ENCODE measurements at places on chromosomes 6 and 20. TPM values are rescaled to one million over a fixed set of nuclear protein-coding genes. Genes with fewer than 3 reads are reported as not detected.
A peak's percentile ranks its signal among the peaks of the same experiment; 100 is the strongest.

The COL21A1 gene
- total RNA-seq: 0.14 TPM

The DHX16 gene
- total RNA-seq: 39.1 TPM

The DUSP15 gene
- 7.3 TPM for total RNA-seq

The KIAA0408 gene
- 2.5 TPM for total RNA-seq

The TMC2 gene
- total RNA-seq: 0.32 TPM

The PAX1 gene
- not detected for total RNA-seq

The GNAS-AS1 gene
- total RNA-seq: 1.0 TPM

The CLPSL2 gene
- not detected for total RNA-seq

The PRL gene
- total RNA-seq: not detected

- no peak for DNase-seq
Observed at GRCh38 chr6:115194981-115195638, 852.3 kb upstream of the HS3ST5 start.

DNA sequence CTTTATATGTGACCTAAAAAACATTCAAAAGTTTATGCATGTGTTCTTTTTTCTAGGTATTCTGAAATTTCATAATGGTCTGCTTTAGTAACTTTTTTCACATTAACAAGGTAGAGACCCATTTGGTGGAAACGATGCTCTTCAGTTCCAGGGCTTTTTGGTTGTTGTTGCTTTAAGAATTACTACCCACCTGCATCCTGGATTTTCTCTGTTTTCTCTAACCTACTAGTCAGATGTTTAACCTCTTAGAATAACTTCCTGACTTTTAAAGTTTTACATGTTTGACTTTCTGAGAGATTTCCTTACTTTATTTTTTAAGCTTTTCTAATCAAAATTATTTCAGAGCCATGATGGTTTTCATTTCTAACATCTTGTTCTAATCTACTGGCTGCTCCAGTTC, 14.9 kb downstream of the TULP4 start:
- DNase-seq: no peak

DNA sequence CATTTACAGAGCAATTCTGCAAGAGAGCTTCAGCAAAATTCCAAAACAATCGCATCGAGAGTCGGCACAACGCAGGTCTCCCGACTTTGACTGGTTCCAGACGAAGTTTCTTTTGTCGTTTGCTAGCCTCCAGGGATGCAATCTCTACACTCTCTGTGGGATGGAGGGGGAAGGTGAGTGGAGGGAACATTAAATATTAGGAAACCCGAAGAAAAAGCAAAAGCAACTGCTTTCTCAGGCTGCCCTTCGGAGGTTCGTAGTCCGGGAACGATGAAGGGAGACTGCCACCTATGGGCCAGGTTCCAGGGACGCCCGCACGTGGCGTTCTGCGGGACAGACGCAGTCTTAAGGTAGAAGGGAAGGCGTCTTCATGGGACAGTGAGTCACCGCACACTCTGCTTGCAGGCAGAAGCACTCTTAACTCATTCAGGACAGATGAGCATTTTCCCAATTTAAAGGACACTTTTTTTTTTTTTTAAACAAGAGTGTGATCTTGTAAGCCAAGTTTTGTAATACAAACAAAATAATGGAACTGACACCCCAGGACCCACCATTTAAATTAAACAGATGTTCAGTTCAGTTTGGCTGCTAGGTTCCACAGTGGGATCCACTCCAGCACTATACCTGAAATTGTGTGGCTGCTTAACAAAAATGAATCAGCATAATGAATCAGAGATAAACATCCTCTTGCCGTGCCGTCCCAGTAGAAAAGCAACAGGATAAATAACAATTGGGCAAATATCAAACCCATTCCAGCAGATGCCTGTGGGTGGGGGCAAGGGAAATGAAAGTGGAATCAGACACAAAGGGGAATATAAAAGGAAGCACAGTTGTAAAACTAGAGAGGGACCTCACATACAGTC, 65.8 kb upstream of the ARMC2 start:
- peak; percentile 95 for DNase-seq

DNA sequence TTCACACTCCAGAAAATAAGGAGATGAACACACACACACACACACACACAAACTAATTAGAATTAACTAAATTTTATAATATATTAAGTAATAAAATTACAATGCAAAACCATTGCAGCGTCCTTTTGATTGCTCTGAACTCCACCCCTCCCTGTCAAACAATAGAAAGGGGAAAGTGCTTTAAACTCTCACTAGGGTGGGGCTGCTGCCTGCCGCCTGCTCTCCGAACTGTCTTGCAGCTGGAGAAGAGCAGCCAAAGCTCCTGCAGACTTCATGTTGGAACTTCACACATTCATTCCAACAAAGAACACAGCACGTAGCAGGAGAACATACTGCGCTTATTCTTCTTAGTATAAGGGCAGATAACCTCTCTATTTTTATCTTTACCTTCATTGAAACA, 83.2 kb downstream of the GCLC start:
- DNase-seq: peak; percentile 75

DNA sequence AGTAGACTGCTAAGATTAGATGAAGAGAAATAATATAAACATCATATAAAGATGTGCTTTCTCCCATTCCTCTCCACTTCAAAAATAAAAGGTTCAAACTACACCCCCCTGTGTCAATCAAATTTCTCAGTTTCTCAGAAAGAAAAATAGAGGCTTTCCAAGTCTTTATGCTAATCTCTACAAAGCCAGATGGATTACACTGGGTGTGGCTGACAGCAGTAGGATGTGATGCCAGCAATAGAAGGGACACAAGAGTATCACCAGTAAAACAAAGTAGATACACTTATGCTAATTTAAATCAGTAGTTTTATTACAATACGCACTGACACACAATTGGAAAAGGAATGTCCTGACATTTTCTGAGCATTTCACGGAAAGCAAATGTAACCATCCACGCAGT, 353.4 kb downstream of the RNGTT start:
- DNase-seq: no peak

GRCh38 chr20:44342248-44342647, 5.4 kb downstream of the R3HDML start:
- no peak for DNase-seq

DNA sequence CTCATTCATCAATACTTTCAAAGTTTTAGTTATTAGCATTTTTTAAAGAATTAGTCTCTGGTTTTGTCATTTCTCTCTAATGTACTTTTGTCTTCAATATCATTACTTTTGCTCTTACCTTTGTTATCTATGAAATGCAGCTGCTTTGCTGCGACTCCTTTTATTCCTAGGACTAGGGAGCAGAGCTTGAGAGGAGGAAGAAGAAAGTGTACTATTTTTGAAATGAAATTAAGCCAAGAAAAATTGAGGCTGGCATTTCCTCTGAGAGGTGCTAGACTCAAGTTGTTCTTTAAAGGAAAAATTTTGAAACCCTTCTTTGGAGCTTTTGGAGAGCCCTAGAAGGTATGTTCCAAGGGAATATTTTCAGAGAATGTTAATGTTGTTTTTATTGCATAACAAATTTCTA, 48.3 kb upstream of the MRAP2 start:
- DNase-seq: no peak

DNA sequence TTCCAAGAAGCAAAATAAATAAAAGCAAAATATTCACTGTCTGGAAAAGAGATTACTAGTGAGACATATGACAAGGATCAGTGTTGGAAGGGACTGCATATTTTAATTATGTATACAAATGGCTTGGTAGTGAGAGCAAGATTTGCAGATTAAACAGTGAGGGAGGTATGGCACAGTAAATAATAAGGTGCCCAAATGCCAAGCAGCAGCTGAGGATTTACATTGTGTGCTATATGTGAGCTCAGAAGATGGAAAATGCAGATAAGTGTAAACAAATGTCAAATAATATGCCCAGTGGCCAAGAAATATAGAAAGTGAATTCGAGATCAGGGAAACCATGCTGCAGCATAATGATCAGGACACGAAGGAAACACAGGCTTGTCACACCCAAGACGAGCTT, 173.8 kb upstream of the NRSN1 start:
- no peak for DNase-seq

DNA sequence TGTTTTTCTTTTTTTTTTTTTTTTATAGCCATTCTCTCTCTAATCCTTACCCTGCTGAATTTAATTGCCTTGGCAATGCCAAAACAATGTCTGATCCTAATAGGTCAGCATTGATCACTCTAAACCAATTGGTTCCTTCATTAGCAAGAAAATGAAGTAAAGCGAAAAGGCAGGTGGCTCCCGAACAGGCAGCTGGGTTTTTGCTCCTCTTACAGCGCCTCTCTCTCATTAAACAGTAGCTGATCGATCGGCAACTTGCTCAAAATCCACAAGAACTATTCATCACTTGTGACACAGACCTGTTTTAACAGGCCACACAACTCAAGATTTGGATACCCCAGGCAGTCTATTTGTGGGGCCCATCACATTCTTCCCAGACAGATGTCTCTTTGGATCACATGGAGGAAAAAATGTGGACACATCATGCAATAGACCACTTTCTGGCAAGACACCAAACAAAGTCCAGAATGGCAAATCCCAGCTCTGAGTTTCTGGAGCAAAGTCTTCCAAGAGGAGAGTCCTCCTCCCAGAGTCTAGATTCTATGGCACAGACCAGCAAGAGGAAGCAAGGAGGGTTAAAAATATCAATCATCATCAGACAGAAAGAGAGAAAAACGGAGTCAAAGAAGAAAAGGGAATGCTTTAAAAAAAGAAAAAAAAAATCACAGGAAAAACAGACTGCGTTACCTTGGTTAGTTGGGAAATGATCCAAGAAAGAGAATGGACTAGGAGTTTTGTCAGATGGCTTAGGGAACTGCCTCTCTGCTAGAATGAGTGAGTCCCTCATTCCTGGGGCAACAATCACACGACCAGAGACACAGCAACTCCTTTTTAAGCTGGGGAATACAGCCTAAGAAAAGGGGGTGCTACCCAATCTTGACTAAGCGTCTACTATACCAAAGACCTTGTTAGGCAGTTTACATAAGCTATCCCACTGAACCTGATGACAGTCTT, 247.8 kb downstream of the BTBD9 start:
- DNase-seq: no peak

- no peak for DNase-seq
Observed at GRCh38 chr6:114334237-114334636, 8.6 kb downstream of the HS3ST5 start.

DNA sequence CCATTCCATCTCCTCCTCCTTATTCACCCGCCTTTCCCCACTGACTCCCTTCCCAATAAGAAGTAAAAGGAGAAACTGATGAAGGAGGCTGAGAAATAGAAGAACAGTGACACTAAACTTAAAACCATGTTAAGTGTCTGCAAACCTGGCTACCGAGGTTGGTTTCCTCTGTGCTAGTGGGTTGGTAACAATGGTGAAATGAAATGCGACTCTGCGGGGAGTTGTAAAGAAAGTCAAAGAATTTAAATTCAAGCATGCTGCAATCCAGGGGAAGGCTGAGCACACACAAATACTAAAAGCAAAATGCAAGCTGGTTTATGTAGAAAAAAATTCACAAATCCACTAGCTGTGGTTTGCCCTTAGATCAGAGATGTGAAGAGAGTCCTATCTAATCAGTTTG, 155.2 kb upstream of the PDE10A start:
- no peak for DNase-seq

DNA sequence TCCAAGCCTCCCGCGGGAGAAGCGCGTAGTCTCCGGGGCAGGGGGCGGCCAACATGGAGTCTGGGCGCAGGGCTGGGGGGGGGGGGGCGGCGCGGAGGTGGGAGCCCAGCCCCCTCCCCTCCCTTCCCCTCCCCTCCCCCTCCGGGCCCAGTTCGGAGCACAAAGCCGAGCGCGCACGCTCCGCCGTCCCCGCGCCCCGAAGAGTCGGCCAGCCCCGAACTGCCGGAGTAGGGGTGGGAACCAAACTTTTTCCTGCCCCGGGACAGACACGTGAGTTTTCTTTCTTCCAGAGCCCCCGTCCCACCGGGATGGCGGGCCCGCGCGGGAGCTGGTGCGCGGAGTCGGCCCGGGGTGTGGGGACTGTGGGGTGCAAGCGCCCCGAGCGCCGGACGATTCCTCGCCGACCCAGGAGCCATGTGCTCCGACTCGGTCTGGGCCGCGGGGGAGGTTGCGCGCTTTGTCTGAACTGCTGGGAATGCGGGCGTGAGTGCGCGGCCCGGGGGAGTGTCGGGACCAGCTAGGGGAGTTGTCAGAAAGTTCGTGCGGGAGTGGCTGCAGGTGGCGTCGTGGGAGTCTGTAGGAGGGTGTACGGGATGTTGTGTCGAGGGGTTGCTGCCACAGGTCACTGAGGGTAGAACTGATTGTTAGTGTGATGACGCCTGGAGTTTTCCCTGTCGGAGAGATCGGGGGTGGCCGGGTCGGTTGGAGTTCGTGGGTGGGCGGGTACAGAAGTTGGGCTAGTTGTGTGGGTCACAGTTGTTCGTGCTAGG, 1.2 kb downstream of the TGIF2 start:
- DNase-seq: peak; percentile 89

- DNase-seq: no peak
Observed at GRCh38 chr20:35849706-35850105, 77.9 kb downstream of the PHF20 start.

DNA sequence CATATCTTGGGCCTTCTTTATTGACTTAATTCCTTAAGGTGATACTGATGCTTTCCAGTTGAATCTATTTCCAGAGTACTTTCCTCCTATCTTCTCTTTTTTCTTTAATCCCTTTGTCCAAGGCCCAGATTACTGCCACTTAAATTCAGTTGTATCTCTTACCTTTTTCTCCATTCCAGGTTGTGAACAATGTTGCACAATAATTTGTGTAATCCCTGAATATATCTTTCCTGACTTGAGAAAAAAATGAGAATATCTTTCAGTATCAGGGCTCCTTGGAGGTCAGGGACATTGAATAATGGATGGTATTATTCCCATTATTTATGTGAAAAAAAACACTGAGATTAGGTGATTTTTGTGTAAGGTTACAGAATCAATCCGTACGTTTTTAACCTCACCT, 683.3 kb downstream of the PTPRT start:
- DNase-seq: no peak

DNA sequence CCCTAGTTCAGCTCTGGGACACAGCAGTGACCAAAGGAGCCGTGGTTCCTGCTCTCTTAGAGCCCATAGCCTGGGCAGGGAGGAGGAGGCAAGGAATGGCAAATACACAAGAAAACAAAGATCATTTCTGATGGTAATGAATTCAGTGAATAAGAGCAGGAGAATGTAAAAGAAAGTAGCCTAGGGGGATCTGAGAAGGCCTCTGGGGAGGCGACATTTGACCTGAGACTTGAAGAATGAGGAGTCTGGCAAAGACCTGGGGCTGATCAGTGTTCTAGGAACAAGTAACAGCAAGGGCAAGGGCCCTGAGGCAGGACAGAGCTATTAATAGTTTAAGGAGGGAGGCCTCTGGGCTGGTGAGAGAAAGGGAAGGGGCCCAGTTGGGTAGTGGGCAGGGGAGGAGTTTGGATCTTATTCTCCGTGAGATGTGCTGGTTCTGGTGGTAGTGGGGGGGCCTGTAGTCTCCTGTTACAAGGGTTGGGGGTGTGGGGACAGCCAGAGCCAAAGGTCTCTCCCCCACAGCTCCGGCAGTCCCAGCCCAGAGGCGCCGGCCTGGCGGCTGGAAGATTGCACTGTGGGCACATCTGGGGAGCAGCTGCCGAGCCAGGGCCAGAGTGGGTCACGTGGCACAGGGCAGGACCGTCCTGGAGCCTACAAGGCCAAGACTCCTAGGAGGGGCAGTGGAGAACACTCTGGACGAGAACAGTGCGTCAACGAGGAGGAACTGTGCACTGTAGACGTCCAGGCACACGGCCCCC, 9.3 kb upstream of the ID1 start:
- peak; percentile 78 for DNase-seq

GRCh38 chr6:157983406-157984119, 1.9 kb downstream of the SYNJ2 start:
- no peak for DNase-seq

- no peak for DNase-seq
Observed at GRCh38 chr6:8888468-8888867, 453.1 kb upstream of the SLC35B3 start.
